Fibroblast of skin of back (primary cell): ENCODE measurements at places on chromosomes 5 and 9.

DNA sequence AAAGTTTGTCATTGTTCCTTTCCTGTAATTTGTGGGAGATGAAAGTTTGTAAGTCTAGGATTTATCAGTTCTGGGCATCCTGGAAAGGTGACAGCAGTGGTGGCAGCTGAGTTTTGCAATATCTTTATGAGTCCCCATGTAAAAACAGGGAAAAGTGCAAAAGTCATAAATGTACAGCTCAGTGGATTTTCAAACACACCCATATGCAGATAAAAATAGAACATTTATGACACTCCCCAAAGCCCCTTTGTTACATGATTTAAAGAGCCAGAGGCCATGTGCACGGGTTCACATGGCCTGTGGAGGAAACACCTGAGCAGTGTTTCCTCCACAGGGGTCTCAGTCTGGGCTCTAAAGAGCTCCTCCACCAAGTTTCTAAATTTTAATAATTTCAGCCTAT is 6.3 kb downstream of the TMEM38B start:
- no peak for DNase-seq

- no peak for DNase-seq
Observed at GRCh38 chr5:138936968-138937345, 61.8 kb upstream of the LRRTM2 start.

GRCh38 chr9:117916291-117916690 is 212.1 kb downstream of the TLR4 start:
- DNase-seq = no peak

- no peak for DNase-seq
Observed at GRCh38 chr9:11338130-11338529, 725.3 kb upstream of the PTPRD start.

GRCh38 chr5:16147179-16147900 is 32.3 kb downstream of the MARCHF11 start:
- DNase-seq = no peak

GRCh38 chr9:134355561-134356279 is 29.5 kb downstream of the RXRA start:
- no peak for DNase-seq

- peak; percentile 27 for DNase-seq
Observed at GRCh38 chr9:78030296-78030552, 1.4 kb downstream of the GNAQ start.

- peak; percentile 88 for DNase-seq
Observed at GRCh38 chr5:168334695-168335094, 43.2 kb downstream of the WWC1 start.

DNA sequence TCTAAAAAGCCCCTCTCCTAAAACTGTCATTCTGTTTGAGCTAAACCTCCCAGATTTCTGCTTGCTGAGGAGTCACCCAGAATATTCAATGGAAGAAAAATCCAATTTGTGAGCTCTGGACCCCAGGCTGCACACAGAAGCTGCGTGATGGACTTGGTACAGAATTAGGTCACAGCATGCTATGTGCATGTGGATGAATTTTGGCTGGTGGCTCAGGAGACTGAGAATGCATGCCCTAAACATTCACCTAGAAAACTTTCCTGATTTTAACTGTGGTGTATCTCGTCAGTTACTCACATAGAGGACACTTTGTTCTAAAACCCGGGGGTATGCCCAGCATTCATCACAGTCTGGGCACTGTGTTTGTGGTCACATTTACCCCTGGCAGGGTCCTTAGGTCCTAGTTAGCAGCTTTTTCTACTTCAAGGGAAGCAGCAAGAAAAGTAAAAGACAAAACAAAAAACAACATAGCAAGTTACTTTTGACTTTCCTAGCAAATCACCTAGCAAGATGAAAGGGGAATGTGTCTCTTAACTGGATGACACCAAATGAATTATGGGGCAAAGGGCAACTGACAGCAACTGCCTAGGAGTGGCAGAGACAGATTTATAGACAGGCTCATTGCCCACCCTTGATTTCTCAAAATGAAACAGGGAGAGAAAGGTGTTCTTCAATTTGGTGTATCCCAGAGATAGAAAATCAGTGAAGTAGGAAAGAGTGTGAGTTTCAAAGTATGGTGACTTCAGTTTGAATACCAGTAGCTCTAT is 8.3 kb upstream of the SHROOM1 start:
- DNase-seq = no peak

DNA sequence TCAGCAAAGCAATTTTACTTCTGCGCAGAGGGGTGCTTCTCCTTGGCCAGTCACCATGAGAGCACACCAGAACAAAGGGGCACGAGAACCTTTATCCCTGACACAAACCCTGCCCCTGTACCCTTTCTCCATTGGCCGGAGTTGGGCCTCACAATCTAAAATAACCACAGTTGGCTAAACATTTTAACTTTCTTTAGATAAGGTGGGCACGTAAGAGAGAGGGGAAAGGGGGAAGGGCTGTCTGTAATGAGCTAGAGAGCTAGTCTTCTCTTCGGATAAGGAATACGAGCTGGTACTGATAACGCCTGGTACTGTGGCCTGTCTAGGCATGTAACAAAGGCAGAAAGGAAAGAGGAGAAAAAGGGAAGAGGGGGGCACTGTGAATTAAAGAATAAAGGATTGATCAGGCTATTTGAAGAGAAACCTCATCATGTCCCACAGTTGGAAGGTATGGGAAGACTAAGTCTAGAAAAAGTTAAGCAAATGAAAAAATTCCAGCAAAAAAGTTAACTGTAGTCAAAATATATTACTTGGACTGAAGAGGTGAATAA is 1.8 kb upstream of the IARS1 start:
- no peak for DNase-seq

DNA sequence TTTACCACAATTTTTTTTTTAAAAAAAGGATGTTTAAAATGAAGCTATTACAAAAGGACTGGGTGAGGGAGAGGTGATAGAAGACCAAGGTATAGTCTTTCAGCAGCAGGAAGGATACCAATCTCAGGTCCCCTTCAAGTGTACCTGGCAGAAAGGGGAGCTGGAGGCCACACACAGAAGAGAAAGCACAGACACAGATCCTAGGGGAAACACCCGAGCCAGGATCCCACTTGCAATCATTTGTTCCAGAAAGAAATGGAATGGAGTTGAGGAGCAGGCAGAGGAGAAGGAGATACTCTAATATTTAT is 5.6 kb downstream of the GNPDA1 start:
- DNase-seq = no peak

DNA sequence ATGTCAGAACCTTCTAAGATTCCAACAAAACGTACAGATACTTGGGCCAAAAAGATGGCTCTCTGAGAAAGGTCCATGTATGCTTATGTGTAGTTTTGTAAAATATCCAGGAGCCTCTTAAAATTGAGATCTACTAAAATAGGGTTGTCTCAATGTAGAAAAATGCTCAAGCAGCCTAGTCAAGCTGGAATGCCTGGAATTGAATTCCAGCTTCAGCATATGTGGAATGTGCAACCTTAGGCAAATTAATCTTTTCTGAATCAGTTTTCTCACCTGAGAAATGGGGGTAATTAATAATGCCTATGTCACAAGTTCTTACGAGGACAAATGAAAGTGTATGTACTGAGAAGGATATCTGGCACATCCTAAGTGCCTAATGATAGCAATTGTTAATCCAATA is 662.4 kb downstream of the DTWD2 start:
- DNase-seq = peak; percentile 48

DNA sequence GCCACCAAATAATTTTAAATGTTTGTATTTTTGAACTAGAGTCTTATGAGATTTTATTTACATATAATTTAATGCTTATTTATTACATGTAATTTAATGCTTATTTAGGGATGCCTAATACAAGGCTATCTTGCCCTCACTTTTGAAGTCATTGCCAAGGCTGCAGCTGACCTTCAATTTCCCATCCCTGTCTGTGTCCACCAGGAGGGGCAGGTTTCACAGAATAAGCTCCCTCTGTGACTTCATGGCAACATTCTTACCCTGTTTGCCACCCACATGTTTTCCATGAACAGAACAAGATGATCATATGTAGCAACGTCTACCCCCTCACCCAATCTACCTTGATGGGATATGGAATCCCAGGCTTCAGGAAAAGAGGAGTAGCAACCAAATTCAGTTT is 27.0 kb downstream of the C5 start:
- DNase-seq = peak; percentile 9

GRCh38 chr5:61327760-61328753 is 4.0 kb upstream of the ZSWIM6 start:
- DNase-seq = peak; percentile 84

- peak; percentile 97 for DNase-seq
Observed at GRCh38 chr5:124628721-124629596, 117.5 kb downstream of the ZNF608 start.

DNA sequence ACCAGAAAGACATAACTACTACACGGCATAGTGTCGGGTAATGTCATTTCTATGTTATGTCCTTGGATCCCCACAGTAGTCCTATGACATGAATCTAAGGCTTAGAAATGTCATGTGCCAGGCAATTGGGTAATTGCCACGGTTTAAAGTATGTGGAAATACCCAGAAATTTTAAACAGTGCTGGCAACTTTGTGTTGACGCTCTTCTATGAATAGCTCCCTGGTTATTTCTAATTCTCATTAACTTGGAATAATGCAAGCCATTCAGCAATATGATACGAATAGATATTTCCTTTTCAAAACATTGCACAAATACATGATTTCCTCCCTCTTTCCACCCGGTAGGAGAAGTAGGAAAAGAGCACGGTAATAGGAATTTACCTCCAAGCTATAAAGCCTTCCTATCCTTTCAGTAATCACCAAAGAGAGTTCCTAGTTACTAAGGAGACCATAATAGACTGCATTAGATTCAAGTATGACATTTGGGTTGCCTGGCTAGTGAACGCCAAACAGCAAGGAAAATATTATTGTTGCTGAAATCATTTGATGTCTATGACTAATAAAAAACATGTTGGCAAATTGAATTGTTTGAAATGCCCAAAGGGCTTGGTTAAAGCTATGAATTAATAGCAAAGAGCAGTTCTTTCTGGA is 168.4 kb downstream of the CCDC192 start:
- peak; percentile 67 for DNase-seq

DNA sequence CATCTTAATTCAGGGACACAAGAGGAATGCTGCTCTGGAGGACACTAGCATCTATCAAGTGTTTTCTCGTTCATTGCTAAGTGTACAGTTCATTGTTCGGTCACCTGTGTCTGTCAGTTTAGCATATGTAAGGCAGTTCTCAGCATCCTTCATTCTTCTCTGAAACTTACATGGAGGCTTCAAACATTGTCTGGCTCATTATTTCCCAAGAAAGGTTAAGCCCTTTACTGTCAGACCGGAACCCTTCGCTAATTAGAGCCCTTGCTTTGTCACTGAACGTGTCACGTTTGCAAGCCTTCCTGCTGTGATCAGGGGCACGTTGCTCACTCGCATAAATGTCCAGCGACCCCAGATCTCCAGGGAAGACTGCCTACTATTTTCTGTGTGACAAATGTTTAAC is 62.3 kb upstream of the RIOK2 start:
- no peak for DNase-seq

DNA sequence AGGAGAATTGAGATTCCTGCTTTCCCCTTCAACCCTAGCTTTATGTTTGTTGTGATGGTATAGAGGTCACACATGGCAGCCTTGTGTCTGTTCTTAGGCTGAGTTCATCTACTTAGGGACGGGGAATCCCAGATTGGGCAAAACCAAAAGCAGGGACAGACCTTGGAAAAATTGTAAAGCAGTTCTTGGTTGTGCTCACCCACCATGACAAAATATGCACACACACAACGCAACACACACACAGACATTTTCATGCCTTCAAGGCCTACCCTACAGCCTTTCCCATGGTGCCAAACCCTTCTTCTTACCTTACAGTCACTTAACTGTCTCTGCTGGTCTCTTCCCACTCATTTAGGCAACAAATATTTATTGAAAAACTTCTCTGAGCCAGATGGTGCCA is 14.8 kb downstream of the PCDHGC5 start:
- no peak for DNase-seq

DNA sequence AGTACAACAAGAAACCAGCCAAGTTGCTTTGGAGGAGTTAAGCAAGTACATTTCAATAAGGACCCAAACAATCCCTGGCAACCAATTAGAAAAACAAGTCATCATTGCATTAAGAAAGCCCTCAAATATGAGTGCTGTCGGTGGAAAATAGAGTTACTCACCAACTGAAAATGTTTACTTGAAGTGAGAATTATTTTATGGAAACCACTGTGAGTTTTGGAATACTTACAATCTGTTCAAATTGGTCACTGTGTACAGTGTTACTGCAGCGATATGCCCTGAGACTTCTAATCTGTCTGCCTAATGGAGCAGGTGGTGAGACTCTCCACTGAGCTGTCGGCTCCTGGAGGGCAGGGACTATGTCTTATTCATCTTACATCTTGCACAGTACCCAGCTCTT is 1073.2 kb upstream of the DMAC1 start:
- DNase-seq = no peak

DNA sequence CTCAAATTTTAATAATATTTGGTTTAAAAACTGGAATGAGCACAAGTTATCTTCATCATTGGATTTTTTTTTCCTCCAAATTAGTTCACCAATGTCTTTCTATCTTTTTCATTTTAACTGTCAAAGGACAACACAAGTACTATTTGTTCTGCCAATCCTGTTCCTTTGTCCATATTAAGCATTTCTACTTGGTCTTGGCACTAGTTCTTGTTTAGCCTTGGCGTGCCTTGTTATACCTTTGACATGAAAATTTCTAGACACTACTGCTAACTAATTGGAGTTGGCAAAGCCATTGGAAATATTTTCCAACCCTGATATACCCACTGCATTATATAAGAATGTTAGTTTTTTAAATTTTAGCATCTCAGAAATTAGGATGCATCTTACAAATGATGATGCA is 3.8 kb downstream of the SPINK6 start:
- no peak for DNase-seq

- DNase-seq = peak; percentile 44
Observed at GRCh38 chr5:16578474-16578883, 38.3 kb downstream of the RETREG1 start.

GRCh38 chr9:107809871-107810460 is 320.4 kb upstream of the KLF4 start:
- DNase-seq = no peak

DNA sequence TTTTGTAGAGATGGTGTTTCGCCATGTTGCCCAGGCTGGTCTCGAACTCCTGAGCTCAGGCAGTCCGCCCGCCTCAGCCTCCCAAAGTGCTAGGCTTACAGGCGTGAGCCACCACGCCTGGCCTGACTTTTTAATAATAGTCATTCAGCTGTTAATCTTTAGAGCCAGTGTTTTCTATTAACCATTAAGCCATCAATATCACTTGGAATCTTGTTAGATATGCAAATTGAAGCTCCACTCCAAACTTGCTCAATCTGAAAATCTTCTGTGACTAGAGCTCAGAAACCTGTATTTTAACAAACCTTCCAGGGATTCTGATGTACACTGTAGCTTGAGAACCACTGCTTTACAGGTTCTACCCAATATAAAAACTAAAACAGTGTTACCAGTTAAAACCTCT is 113.5 kb downstream of the CDC42SE2 start:
- DNase-seq = no peak

- peak; percentile 27 for DNase-seq
Observed at GRCh38 chr9:108606401-108606800, 249.4 kb downstream of the ACTL7B start.

DNA sequence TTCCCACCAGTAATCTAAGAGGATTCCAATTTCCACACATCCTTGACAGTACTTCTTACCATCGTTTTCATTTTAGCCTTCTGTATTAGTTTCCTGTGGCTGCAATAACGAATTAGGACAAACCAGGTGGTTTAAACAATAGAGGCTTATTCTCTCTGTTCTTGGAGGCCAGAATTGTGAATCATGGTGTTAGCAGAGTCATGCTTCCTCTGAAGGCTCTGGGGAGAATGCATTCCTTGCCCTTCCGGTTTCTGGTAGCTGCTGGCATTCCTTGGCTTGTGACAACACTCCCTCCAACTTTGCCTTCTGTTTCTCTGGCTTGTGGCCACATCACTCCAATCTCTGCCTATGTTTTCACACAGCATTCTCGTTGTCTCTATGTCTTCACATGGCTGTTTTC is 23.5 kb downstream of the RIGI start:
- peak; percentile 94 for DNase-seq
